Activated CD8-positive, alpha-beta T cell treated with anti-CD3 and anti-CD28 coated beads for 36 hours (primary cell): ENCODE measurements at places on chromosomes 5 and 9. TPM values are rescaled to one million over a fixed set of nuclear protein-coding genes. Genes with fewer than 3 reads are reported as not detected.

DNA sequence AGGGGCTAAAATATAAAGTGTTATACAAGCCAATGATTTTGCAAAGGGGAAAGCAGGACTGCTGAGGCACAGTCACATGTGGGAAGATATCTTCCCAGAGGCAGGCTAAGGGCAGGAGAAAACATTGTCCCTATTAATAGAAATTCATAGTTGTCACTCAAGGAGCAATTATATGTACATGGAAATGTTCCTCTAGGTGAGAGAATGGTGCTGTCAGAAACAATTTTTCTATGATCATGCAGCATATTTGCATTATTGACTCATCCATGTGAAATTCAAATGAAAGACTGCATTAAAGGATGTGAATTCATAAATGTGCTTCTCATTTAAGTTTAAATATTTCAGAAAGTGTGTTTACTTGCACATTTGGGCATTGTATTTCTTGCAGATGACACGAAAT lies 775.9 kb upstream of the CDH9 start:
- no peak for DNase-seq

GRCh38 chr9:81652058-81652687 lies 37.2 kb downstream of the TLE1 start:
- no peak for DNase-seq

DNA sequence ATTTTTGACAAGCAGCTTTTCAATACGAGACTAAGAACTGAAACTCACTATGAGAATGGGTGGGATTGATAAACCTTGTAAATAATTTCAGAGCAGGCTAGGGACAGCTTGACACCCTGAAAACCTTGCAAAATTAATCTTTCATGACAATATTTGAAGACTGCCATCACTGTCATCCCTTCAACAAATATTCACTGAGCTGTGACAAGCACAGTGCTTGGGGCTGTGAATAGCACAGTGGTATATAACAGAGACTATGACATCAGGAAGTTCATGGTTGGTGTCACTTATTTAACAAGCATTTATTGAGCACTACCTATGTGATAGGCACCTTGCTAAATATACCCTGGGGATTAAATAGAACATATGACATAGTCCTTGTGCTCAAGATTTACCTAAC lies 741.0 kb upstream of the RIOK2 start:
- DNase-seq = no peak

GRCh38 chr5:109196087-109196822 lies 213.5 kb downstream of the PJA2 start:
- DNase-seq = no peak

GRCh38 chr9:98365227-98365669 lies 109.8 kb upstream of the TBC1D2 start:
- peak; percentile 61 for DNase-seq

Gene ANKRD18A
- total RNA-seq = 0.85 TPM

Gene F2RL2
- total RNA-seq = not detected
